ENCODE measurements at places on chromosomes 1 and 21. TPM values are rescaled to one million over a fixed set of nuclear protein-coding genes. Genes with fewer than 3 reads are reported as not detected.

DNA sequence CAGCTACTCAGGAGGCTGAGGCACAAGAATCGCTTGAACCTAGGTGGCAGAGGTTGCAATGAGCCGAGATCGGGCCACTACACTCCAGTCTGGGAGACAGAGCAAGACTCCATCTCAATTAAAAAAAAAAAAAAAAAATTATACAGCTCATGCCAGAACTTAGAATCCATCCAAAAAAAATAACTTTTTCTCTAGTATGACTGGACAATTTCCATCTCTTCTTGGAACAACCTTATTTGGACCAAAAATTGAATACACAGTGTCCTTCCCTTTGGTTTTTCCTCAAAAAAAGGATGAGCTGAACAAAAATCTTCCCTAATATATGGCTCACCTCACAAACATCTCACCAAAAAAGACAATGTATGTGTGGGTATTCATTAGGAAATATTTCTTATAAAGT is 73.7 kb downstream of the TOR3A start:
- H3K4me1 ChIP-seq = peaks cover 29% of the 10 kb centered on the region
- no peak for DNase-seq
- H3K27me3 ChIP-seq = no peaks in the 10 kb centered on the region
- H3K27ac ChIP-seq = no peak overlapping the region

GRCh38 chr1:241606544-241606943 is 33.6 kb downstream of the CHML start:
- no peak overlapping the region for H3K27ac ChIP-seq
- H3K4me3 ChIP-seq = no peak overlapping the region
- H3K27me3 ChIP-seq = no peaks in the 10 kb centered on the region

DNA sequence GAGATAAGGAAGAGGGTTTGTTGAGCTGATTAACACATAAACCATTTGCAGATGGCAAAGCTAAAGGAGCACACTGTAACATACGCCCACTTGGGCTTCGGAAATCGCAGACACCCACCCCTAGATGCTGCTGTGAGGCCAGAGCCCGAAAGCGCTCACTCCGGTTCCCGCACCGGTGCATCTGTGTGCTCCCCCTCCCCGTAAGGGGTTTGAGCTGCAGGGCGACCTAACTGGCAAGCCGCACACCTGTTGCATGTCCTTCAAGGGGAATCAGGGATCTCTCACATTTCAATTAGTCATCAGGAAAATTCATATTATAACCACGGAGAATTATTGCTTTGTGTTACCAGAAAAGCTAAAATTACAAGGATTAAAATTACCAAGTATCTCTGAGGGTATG is 1.4 kb upstream of the CFH start:
- no peak overlapping the region for H3K4me3 ChIP-seq
- no peaks in the 10 kb centered on the region for H3K36me3 ChIP-seq
- DNase-seq = no peak
- no peak overlapping the region for H3K27ac ChIP-seq
- H3K27me3 ChIP-seq = peaks cover 9% of the 10 kb centered on the region

RPE65 gene
- polyA plus RNA-seq = not detected

CRB1 gene
- polyA plus RNA-seq = not detected

GRCh38 chr1:225482421-225482950 is 54.6 kb upstream of the LBR start:
- H3K4me3 ChIP-seq = no peak overlapping the region
- no peaks in the 10 kb centered on the region for H3K36me3 ChIP-seq
- H3K27ac ChIP-seq = no peak overlapping the region
- DNase-seq = no peak

DNA sequence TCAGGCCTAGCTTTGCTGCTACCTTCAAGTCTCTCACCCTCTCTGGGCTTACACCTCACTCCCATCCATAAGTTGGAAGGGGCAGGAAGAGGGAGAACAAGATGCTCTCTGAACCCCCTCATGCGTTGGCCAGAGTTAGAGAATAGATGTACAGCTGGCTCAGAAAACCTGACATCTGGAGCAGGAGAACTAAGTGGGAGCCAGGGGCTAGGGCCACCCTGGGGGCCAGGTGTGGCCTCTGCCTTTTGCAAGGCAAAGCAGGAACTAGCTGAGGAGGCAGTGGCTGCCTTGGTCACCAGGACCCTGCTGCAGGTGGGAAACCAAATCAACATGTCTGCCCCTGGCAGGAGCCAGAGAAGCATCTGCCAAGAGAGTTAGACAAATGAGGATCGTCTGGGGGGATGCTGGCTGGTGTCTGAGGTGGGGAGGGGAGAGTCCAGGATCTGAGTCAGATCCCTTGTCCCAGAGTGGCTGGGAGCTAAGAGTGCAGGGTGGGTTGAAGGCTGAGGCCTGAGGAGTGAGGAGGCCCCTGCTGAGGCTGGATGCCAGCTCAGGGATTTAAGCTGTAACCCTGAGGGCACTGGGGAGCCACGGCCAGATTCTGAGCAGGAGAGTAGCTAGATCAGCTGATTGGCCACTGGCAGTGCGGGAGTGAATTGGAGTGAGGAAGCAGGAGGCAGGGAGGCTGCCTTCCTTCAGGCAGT is 115.0 kb downstream of the EPHB2 start:
- peak overlapping the region; percentile 32 for H3K27ac ChIP-seq
- no peaks in the 10 kb centered on the region for H3K27me3 ChIP-seq
- no peaks in the 10 kb centered on the region for H3K36me3 ChIP-seq
- peaks cover 24% of the 10 kb centered on the region for H3K4me1 ChIP-seq
- no peak for DNase-seq

DNA sequence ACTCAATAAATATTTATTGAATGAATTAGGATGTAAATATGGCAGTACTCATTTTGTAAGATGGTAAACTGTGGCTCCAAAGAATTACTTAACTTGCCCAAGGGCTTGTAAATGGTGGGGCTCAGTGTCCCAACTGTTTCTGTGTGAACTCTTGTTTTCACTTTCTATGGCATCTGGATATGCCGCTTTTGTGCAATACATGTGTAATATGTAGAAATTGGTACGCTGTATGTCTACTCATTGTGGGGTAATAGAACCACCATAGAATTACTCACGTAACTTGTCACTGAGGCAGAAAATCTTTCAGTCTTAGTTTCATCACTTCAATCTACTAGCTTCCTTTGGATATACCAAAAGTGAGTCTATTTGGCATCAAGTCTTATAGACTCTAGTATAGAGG is 977 bp downstream of the PRPF3 start:
- H3K27me3 ChIP-seq = no peaks in the 10 kb centered on the region
- H3K36me3 ChIP-seq = peaks cover 25% of the 10 kb centered on the region
- no peak overlapping the region for H3K27ac ChIP-seq

- H3K4me1 ChIP-seq = no peaks in the 10 kb centered on the region
- peaks cover 4% of the 10 kb centered on the region for H3K36me3 ChIP-seq
- no peaks in the 10 kb centered on the region for H3K27me3 ChIP-seq
- DNase-seq = no peak
- H3K27ac ChIP-seq = no peak overlapping the region
Measured at GRCh38 chr1:39370602-39371001, 120.8 kb upstream of the BMP8A start.

- no peak for DNase-seq
- no peak overlapping the region for H3K4me3 ChIP-seq
- H3K27me3 ChIP-seq = no peaks in the 10 kb centered on the region
- no peaks in the 10 kb centered on the region for H3K36me3 ChIP-seq
- H3K4me1 ChIP-seq = no peaks in the 10 kb centered on the region
Measured at GRCh38 chr1:39666772-39667171, 5.1 kb downstream of the NT5C1A start.

DNA sequence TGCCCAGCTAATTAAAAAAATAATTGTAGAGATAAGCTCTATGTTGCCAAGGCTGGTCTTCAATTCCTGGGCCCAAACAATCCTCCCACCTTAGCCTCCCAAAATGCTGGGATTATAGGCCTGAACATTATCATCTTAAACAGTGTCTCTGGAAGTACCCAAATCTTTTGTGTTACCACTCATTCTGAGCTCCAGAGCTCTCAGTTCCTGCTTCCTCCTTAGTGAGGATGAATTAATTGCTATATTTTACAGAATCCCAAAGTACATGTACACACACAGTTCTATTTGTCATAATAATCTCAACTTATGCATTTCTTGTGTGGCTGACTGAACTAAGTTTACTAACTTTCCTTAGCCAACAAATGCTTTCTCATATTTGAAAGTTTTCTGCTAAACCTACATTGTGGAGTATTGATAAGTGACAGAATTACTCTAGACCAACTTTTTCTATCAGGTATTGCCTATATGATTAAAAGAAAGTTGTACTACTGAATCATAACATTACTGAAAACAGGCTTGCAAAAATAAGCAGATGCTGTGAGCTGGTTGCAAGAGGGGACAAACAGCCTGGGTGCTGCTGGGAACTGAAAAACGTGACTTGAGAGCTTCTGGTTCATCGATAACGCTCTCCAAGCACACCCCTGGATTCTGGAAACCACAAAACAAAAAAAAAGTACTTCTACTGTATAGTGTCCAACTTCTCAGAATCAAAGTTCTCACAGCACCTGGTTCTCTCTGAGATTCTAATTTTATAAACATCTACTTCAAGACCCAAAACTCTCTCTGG is 15.3 kb downstream of the VAV3 start:
- H3K36me3 ChIP-seq = no peaks in the 10 kb centered on the region
- no peak overlapping the region for H3K27ac ChIP-seq
- peaks cover 5% of the 10 kb centered on the region for H3K4me1 ChIP-seq
- no peak overlapping the region for H3K4me3 ChIP-seq

DNA sequence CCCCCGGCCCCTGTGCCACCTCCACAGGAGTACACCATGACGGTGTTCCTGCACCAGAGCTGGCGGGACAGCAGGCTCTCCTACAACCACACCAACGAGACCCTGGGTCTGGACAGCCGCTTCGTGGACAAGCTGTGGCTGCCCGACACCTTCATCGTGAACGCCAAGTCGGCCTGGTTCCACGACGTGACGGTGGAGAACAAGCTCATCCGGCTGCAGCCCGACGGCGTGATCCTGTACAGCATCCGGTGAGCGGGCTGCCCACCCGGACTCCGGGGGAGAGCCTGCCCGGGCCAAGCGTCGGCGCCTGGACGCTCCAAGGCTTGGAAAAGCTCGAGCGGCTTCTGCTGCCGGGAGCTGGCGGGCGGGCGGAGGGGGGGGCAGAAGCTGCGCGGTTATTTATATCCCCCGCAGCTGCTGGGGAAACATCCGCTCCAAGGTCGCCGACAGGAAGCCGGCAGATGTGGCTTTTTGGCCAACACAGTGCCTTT is 6.4 kb downstream of the GABRD start:
- DNase-seq = no peak
- no peaks in the 10 kb centered on the region for H3K4me1 ChIP-seq
- no peak overlapping the region for H3K27ac ChIP-seq
- H3K4me3 ChIP-seq = no peak overlapping the region
- no peaks in the 10 kb centered on the region for H3K36me3 ChIP-seq

DNA sequence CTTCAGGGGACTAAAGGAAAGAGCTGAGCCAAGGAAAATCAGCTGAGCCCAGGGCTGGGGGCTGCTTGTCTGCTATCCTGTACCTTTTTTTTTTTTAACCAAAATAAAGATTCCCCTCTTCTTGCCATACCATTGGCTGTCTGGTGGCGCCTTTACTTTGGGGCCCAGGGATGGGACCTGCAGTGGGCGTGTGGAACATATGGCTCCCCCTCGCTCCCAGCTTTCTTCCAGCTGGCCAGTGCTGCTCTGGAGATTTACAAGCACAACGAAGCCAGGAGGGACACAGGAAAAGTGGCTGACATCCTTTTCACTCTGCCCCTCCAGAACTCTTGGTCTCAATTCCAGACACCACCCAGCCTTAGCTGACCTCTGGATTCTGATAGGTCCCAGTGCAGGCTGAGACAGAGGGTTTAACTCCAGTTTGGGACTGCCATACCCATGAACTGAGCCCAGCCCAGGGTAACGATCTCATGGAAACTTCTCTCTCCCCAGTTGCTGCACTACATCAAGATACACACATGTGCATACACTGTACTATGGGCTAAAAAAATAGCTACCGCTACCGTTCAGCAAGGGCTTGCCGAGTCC is 5.4 kb upstream of the SFN start:
- no peaks in the 10 kb centered on the region for H3K4me1 ChIP-seq
- H3K27ac ChIP-seq = no peak overlapping the region
- DNase-seq = no peak
- peaks cover 5% of the 10 kb centered on the region for H3K36me3 ChIP-seq

- H3K27me3 ChIP-seq = no peaks in the 10 kb centered on the region
- no peak for DNase-seq
- no peaks in the 10 kb centered on the region for H3K36me3 ChIP-seq
- no peaks in the 10 kb centered on the region for H3K4me1 ChIP-seq
Measured at GRCh38 chr21:14758849-14759248, 212.7 kb upstream of the SAMSN1 start.

CAMK1G gene
- polyA plus RNA-seq = 1.2 TPM

GRCh38 chr1:241269116-241269515 is 87.9 kb downstream of the RGS7 start:
- no peak overlapping the region for H3K4me3 ChIP-seq
- H3K27ac ChIP-seq = no peak overlapping the region
- H3K4me1 ChIP-seq = no peaks in the 10 kb centered on the region
- H3K27me3 ChIP-seq = no peaks in the 10 kb centered on the region
- no peak for DNase-seq

- DNase-seq = no peak
- no peaks in the 10 kb centered on the region for H3K36me3 ChIP-seq
- no peaks in the 10 kb centered on the region for H3K27me3 ChIP-seq
- no peak overlapping the region for H3K4me3 ChIP-seq
- no peaks in the 10 kb centered on the region for H3K4me1 ChIP-seq
- H3K27ac ChIP-seq = no peak overlapping the region
Measured at GRCh38 chr1:245704765-245705164, 550.0 kb downstream of the KIF26B start.

PEX11B gene
- 10.7 TPM for polyA plus RNA-seq

DNA sequence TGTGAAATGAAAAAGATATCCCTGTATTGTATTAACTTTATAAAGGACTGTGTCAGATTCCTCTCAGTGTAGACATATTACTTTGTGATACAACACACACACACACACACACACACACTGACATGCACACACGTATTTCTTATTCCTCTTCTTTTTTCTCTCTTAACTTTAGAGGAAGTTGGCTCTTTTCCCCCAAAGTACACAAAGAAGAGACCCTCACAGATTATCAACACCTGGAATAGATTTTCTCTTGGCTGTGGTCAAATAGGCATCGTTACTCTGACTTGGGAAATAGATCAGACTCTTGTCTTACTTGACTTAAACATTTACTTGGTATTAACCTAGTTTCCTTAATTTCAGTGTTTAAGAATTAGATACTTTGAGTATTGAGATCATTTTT is 792.8 kb downstream of the ADGRL2 start:
- no peak overlapping the region for H3K4me3 ChIP-seq
- no peaks in the 10 kb centered on the region for H3K36me3 ChIP-seq
- H3K27me3 ChIP-seq = no peaks in the 10 kb centered on the region
